Kidney capillary endothelial cell (primary cell): ENCODE measurements at places on chromosomes 3 and 15.

GRCh38 chr15:68580883-68581155 is 2.0 kb downstream of the CORO2B start:
- DNase-seq: no peak

DNA sequence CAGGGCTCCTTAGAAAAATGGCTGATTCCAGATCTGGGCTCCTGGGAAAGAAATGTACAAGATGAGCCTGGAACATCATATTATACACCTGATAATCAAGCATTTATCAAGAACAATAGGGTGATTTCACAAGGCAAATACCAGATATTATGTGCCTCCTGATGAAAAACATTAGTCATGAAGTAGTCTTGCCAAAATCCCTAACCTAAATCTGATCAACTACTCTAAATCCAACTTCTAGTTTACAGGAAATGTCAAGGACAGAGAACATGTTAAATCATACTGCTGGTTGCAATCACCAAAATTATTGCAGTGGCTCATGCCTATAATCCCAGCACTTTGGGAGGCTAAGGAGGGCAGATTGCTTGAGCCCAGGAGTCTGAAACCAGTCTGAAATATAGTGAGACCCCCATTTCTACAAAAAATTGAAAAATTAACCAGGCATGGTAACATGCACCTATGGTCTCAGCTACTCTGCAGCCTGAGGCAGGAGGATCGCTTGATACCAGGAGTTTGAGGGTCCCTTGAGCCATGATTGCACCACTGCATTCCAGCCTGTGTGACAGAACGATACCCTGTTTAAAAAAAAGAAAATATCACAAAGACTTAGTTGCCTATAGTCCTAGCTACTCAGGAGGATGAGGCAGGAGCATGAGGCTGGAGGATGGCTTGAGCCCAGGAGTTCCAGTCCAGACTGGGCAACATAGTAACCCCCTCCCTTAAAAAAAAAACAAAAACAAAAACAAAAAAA is 34.9 kb upstream of the ATP13A3 start:
- DNase-seq: no peak

DNA sequence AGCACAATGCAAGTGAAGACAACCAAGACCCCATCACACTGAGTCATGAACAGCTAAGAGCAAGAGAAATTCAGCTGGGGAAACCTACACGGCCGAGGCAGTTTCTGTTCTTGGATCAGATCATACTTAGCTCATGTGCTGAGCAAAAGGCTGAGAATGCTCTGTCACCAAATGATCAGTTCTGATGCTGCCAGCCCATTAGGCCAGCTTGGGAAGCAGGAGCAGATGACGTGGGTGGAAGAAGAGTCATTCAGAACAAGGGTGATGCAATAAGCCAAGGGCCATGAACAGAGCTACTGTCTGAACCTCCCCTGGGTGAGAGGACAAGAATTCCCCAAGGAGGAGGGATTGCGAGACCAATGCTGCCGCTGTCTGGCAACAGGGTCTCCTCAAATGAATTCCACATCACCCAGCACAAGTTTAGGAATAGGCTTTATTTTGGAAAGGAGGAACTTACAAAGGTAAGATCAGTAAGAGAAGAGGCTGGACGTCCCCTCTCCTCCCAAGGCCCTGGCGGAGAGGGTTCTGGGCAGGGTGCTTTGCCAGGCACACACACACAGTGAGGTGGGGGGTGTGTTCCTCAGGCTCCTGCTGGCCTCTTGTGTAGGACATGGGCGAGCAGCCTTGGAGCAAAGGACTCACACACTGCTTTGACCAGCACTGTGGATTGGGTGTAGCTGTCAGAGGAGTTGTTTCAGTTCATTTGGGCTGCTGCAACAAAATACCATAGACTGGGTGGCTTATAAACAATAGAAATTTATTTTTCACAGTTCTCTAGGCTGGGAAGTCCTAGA is 65.6 kb upstream of the CTXND1 start:
- no peak for DNase-seq

DNA sequence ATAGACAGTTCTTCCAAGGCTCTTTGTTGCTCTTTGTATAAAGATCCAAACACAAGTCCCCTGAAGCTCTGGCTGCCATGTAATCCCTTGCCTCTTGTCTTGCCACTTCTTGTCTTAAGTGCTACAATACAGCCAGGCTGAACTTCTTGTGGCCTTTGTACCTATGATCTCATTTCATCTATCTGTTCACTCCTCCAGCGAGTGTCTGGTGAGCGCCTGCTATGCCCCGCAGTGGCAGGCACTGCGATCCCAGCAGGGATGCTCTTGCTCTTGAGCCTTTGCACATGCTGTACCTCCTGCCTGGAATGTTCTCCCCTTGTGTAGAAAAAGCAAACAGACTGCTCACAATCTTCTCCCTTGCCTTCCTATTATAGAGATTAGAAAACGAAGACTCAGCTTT is 81.9 kb upstream of the ADPGK start:
- DNase-seq: no peak

DNA sequence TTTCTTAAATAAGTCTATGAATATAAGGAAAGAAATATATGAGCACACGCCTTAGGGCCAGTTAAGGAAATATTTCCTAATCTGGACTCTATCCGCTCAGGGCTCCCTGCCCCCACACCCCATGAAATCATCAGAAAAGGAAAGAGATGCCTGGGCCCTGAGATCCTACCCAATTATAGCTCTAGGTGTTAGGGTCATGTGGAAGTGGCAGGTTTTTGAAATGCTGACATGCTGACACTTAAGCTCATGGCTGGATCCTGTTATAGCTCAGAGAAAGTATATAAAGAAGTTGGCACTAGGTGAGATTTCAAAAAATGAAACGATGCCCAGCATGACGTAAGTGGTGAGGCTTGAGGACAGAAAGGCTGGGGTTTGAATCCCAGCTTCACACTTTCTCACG is 43.5 kb upstream of the AKAP13 start:
- DNase-seq: no peak

GRCh38 chr3:49680493-49681231 is 6.5 kb downstream of the APEH start:
- no peak for DNase-seq

DNA sequence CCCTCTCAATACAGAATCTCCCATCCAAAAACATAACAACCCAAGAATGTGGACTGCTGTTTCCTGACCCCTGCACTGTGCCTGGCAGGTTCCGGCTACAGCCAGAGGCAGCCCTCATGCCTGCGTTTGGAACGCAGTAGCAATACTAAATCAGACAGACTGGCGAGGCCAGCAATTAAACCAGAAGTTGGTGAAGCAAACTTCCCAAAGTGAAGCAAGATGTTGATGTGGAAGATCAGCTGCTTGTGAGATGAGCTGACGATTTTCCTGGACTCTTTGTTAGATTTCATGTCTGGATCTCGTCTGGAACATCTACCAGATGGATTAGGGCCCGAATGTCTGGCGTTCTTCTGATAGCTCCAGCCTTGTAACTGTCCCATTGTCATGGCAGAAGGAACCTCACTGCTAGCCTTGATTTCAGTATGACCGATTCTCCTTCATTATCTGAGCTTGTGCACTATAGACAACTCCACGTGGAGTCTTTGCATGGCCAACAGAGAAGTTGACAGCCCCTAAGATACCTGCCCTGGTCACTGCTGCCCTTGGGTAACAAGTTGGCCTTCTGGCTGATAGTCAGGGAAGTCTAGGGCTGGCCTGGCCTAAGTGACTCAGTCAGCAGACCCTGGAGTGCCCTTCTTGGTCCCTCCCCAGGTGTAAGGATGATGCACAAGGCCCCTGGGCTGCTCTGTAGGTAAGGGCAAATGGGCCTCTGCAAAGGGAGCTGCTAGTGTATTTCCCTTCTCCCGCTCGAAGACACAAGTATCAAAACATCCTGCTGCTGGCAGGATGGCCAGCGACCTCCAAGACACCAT is 126.5 kb downstream of the ADAMTS17 start:
- DNase-seq: no peak

- no peak for DNase-seq
These were observed 1.2 kb upstream of the HYAL1 start for GRCh38 chr3:50304601-50305000.

DNA sequence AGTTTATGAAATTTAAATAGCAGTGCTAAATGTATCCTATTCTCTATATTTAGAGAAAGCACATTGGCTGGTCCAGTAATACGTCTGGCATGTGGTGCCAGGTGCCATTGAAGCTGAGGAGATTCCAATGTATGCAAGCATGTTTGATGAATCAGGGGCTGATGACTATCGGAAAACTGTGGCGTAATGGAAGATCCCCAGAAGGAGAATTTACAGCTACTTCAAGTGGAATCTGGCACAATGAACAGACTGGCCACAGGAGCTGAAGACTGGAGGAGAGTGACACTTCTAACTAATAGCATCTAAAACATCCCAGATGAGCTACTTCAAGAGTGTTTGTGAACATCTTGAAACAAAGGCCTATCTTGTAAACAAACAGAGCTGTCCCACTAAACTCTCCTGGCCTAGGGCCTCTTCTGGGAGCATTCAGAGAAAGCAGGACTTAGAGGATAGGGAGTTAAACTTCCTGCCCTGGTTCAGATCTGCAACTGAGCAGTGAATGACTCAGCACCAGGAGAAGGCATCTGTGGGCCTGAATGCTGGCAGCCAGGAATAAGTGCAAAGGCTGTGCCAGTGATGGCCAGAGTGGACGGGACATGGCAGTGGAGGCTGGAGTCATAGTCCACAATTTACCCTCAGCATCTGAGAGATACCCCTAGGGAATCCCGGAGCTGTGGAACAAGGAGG is 15.2 kb upstream of the ACTC1 start:
- peak; percentile 24 for DNase-seq

DNA sequence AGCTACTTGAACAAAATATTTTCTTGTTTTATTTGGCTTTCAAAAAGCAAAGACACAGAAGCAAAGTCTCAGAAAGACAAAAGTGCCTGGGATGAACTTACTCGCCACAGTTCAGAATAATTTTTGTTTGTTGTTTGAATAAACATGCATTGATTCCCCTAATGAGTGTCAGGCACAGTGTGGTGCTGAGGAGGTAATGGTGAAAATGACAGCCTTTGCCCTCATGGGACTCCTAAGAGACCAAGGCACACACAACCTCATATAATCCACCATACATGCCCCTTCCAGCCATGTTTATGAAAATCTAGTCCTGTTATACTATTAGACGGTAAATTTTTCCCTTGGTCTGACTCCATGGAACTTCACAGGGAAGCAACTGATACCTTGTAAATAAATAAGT is 2.5 kb downstream of the GOLIM4 start:
- DNase-seq: no peak

DNA sequence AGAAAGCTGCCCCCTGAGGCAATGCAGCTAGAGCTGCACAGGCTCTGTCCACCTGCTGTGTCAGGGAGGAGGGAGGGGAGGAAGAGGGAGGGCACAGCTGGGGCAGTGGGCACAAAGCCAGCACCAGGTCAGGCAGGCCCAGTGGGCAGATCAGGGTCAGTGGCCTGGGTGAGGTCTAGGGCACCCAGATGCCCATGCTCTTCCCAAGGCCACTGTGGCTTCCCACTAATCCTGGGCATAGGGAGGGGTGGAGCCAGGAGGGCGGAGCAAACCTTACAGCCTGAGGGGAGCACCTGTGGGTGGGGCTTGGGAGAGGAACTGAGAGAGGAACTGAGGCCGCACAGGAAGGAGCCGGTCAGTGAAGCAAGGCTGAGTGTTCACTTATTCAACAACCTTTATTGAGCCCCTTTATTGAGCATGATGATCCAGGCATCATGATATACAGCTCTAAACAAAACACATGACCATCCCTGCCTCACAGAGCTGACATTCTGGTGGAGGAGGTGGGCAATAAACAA is 55.0 kb downstream of the RHCG start:
- no peak for DNase-seq

DNA sequence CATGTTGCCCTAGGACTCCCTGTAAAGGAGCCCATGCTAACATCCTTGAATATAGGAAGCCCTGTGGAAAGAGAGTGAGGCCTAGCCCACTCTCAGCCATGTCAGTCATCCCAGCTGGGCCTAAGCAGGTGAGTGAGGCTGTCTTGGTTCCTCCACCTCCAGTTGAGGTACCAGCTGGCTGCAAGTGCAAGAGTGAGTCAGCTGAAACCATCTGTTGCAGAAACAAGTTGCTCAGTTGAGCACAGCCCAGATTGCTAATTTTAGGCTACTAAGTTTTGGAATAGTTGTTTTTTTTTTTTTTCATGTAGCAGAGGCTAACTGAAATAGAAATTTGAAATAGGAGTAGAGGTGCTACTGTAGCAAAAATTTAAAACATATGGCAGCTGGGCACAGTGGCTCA is 43.7 kb upstream of the ADPGK start:
- DNase-seq: no peak
